Daoy (cell line): ENCODE measurements at places on chromosomes 1 and 21. TPM values are rescaled to one million over a fixed set of nuclear protein-coding genes. Genes with fewer than 3 reads are reported as not detected.

DNA sequence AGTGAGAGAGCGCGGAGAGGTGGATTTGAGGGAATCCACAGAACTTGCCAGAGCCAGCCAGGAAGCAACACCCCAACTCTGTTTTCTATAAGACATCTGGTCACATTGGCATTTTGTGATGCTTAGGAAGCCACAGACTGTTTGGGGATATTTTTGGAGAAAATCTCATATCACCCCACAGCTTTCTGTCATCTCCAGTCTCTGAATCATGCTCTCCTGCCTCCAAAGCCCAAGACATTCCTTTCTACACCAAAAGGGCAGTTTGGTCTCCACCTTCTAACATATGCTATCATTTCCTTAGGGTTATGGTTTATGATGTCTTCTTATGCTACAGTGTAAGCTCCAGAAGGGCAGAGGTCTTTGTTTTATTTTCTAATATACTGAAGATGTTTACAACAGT, 14.4 kb upstream of the BCL10 start:
- no peak for DNase-seq

DNA sequence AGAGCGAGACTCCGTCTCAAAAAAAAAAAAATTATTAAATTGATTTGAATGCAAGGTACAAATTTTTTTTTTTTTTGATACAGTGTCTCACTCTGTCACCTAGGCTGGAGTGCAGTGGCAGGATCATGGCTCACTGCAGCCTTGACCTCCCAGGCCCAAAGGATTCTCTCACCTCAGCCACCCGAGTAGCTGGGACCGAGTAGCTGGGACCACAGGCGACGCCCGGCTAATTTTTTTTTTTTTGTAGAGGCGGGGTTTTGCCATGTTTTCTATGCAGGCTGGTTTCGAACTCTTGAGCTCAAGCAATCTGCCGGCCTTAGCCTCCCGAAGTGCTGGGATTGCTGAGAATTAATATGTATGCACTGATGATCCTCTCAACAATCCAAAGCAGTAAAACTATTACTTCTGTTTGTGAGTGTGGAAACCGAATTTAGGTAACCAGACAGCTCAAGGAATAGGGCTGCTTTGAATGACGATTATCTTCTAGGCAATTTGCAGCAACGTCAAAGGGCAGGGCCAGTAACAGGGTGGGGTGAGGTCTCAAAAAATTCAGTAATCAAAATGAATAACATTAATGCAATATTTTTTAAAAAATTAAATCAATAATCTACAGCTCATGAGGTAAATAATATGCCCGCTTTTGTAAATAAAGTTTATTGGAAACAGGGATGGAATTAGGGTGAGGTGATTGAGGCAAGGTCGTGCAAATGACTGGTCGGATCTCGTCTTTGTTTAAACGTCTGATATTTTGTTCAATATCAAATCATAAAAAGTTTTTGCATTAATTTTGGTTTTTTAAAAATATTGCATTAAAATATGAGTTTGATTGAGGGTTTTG, 1.2 kb downstream of the CLSPN start:
- no peak for DNase-seq

Gene PDC
- not detected in 2 replicates for total RNA-seq

Gene TFF2
- not detected in 2 replicates for total RNA-seq
